ENCODE measurements at places on chromosomes 6 and 20. TPM values are rescaled to one million over a fixed set of nuclear protein-coding genes. Genes with fewer than 3 reads are reported as not detected.

- DNase-seq: peak; percentile 38
Measured at GRCh38 chr20:36856691-36857635, 19.0 kb upstream of the TLDC2 start.

DNA sequence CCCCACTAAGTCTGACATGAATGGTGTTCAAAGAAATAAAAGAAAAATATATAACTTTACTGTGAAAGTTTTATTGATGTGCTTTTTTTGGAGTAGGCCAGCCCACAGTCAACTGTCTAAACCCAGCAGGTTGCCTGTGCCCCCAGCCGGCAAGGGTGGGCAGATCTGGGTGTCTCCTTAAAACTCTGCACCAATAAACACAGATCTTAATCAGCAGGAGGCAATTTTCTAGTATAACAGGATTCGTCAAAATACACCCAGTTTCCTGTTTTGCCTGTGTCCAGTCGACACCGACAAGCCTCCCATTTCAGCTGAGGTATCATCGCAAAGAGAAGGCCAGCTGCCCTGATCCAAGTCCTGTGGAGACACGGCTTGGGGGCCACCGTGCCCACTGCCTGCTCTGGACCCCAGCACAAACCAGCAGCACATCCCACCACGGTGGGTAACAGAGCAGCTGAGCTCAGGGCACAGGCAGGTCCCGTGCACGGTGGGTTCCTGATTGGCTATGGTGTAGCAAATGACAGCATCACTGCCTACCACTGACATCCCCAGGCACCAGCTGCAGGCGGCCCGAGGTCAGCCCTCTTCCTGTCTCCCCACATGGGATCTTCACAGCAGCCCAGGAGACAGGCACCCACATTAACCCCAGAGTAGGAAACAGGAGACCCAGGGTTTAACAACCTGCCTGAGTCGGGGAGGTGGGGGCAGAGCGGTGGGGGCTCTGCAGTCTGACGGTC is 15.7 kb downstream of the BMP7 start:
- DNase-seq: peak; percentile 71

DNA sequence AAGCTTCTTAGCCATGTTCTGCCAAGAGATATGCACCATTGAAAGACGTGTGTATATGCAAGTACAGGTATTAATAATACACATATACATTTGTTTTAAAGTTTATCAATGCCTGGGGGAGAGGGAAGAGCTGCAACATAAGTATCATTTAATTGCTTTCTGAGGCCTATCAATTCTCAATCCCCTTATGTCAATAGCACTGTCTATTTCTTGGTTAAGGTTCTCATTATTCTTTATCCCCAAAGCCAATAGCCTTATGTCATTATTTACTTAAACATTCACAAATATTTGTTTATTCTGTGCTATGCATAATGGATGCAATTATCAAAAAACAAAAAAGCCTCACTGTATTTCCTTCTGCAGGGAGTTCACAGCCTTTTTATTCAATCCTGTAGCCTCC is 350.3 kb upstream of the KCNQ5 start:
- no peak for DNase-seq

GRCh38 chr6:14985366-14985765 is 260.5 kb upstream of the JARID2 start:
- no peak for DNase-seq

- peak; percentile 27 for DNase-seq
Measured at GRCh38 chr6:145214570-145214969, 520.8 kb downstream of the EPM2A start.

- DNase-seq: no peak
Measured at GRCh38 chr6:37783856-37784584, 35.5 kb upstream of the ZFAND3 start.

DNA sequence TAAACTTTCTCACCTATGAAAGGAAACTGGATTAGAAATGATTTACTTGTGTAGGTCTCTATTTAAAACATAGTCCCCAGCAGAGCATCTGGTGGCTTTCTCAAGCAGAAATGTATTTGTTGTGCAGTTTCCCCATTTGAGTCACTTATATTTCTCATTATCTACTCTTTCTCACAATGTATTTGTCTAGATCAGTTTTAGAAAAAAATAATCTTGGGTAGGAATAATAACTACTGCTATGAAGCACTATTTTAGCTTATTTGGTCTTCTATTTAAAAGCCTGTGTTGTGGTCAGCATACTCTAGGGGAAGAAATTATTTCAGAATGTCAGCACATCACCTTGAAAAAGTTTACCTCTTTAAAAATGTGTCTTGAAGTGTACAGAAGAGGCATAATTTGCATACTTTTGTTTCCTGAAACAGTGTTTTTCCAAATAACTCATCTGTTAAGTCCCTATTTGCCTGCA is 60.9 kb upstream of the PRL start:
- DNase-seq: no peak

DNA sequence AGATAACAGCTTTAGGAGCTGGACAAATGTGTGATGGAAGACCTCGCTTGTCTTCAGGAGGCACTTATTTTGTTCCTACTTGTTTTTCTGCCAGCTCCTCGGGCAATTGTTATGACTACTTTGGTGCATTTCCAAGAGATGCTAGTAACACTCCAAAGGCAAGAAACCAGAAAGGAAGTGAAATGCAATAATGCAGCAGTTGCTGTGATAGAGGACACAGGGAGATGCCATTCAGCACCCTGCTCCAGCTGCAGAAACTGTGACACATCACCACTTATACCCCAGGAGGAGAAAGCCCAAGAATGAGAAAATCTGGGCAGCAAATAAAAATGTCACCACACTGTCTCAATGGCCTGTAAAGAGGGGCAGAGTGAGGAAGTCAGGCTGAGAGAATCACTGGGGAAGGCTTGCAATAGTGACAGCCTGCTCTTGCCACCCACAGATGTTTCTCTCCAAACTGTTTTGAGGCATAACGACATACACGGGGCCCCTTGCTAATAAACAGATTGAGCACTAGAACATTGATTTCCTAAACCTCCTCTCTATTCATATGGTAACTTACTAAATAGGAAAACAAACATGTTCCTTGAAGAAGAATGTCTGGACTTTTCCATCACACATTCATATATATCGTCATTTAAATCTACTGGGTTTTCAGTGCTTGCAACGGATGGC is 231.0 kb upstream of the PRND start:
- no peak for DNase-seq

The NEURL2 gene
- 9.9 TPM for total RNA-seq

The PDYN gene
- not detected for total RNA-seq

DNA sequence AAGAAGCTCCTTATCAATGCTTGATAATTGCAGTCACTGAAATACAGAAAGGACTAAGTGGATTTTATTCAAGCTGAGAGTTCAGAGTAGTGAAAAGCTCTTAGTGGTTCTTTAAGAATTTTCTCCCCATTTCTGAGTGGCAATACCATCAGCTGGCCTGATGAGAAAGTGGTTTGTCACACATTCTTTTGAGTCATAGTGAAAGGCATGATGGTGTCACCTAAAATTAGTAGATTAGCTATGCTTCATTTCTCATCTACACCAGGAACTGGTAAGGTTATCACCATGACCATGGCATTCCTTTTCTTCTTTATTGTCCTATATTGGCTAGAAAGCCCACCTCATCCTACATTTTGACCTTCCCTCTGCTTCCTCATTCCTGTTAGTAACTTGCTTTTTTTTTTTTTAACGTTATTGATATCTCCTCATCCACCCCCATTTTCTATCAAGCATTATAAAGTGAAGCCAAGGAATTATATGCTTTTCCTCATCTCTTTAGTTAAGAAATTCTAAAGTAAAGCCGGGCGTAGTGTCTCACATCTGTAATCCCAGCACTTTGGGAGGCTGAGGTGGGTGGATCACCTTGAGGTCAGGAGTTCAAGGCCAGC is 67.4 kb upstream of the LOC128125822 start:
- DNase-seq: no peak

DNA sequence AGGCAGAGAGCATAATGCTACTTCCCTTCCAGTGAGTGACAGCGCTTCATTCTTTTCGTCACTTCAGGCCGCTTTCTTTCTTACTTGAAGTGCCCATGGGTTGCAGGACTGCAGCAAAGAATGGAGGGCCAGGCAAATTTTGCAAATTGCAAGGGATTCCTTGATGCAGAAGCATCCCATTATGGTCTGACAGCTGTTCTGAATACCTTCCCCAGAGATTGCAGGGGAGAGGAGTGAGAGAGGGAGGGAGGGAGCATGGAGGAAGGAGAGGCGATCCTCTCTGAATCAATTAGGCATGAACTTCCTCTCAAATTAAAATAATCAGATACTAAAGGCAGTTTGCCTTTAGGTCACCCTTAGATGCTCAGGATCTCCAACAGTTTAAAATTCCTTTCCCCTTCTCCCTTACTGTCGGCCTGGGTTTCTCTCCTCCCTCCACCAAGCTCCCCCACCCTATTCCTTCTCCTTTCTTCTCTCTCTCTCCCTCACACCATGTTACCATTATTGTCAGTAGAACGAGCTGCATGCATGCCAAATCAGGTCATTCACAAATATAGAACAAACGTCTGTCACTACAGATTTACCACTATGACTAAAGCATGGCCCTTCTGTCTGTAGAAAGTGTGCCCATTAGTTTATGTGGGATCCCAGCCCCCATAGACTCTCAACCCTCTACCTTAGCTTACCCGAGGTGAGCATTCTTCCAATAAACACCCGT is 289.2 kb downstream of the CD83 start:
- DNase-seq: no peak

GRCh38 chr6:154247119-154247861 is 109.3 kb downstream of the IPCEF1 start:
- DNase-seq: no peak

The TBC1D32 gene
- 7.5 TPM for total RNA-seq

The ELOVL2 gene
- not detected for total RNA-seq

The CRISP2 gene
- not detected for total RNA-seq

The IMPG1 gene
- not detected for total RNA-seq

DNA sequence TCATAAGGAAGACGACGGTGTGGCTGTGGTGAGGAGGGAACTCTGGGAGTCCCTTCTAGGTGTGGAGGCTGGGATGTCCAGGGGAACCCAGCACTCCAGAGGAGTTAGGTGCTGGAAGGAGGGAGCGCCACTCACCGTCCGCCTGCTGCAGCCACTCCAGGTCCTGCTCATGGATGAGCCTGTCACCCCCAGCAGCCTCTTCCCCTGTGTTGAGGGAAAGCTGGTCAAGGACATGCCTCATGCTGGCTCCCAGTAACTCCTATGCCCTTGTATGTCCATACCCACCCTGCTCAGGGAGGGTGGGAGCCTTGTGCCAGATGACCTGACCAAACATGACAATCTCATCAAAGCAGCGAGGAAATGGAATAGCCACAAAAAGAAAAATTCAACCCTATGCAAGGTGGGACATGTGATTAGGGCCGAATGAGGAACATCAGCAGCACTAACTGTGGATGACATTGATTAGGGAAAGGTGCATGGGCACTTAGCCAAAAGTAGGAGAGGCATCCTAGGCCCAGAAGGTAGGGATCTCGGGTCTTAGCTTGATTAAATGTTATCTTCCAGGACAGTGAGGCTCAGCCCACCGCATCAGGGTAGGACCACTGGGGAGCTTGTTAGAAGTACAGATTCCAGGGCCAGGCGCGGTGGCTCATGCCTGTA is 3.0 kb downstream of the DNPH1 start:
- no peak for DNase-seq

DNA sequence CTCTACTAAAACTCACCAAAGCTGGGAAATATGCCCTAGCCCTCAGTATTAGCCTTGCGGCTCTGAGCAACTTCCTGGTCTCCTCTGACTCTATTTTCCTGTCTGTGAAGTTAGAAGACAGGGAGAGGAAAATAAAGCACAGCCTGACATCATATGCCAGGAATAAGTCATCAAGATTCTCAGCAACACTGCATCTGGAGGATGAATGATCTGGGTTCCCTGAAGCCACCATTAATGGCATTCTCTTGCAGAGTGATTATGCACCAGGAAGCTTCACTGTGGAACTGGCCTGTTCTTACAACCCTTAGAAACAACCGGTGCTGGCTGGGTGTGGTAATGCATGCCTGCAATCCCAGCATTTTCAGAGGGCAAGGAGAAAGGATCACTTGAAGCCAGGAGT is 12.4 kb downstream of the ADGRF5 start:
- no peak for DNase-seq

- no peak for DNase-seq
Measured at GRCh38 chr20:23161968-23162696, 76.0 kb upstream of the CD93 start.

DNA sequence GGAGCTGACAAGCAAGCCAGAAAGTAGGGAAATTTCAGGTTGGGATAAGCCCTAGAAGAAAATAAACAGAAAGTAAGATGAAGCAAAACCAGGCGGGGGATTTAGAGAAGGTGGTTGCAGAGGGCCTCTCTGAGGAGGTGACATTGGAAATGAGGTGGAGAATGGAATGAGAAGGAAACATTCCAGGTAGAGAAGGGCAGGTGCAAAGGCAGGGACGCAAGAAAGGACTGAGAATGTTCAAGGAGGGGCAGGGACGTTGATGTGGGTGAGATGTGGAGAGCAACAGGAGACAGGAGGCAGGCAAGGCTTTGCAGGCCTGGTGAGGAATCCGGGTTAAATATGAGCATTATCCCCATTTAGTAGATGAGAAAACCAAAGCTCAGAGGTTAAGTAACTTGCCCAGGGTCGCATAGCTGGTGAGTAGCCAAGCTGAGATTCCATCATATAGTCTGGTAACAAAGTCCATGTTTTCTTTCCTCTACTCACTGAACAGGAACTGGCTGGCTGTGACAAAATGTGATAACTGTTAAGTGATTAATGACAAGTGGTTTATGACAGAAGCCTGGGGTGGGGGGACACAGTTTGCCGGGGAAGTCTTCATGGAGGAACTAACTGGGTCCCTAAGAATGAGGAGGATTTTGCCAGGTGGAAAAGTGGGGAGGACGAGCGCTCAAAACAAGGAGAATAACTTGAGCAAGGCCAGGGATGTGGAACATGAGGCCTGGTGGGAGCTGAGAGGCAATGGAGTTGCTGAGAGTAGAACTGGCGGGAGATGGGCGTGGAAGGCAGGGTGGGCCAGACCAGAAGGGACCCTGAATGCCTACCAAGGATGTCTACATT is 32.6 kb downstream of the MRPL14 start:
- no peak for DNase-seq

GRCh38 chr20:53786445-53787267 is 193.0 kb upstream of the ZNF217 start:
- DNase-seq: peak; percentile 22

DNA sequence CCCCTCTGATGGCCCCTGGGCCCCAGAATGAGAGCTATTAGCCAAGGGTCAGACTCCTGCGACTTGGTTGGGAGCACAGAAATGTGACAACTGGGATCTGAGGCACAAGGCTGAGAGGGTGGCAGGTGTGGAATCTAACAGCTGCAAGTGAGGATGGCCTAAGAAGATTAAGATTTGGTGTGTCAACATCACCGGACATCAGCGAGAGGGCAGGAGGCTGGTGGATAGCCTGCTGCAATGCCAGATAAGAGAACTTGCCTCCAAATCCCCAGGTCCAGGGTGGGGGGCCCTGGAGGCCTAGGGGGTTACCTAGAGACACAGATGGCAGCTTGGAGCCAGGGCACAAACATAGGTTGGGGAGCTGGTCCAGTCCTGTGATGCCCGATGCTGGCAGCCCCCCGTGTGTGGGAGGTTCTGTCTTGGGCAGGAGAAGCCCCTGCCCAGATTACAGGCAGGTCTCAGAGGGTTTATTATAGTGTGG is 155.8 kb downstream of the GRM4 start:
- DNase-seq: no peak

The SLC35B2 gene
- 16.5 TPM for total RNA-seq

- no peak for DNase-seq
Measured at GRCh38 chr20:48761874-48762273, 65.9 kb downstream of the PREX1 start.

The LY6G6F gene
- total RNA-seq: not detected

The ZNF165 gene
- total RNA-seq: 3.2 TPM
